Posterior vena cava (tissue), 2 donors: ENCODE measurements at places on chromosomes 11 and 22. TPM values are rescaled to one million over a fixed set of nuclear protein-coding genes. Genes with fewer than 3 reads are reported as not detected.

The IRAG1 gene
- 348 TPM for total RNA-seq

DNA sequence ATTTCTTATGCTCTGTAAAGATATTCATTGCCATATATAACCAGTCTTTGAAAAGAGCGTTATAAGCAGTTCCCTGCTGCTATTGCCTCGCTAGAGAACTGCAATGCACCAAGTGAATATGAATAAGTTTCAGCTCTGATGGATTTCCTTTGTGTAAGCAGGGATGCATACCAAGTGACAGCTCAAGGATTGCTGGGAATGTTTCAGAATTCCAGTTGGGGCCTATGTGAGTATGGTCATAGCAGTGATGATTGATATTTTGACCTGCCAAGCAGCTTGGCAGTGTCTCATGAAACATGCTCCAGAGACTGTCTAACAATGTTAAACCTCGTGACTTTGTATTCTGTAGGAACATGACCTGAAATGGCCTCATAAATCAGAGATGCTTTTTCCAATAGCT, 312.6 kb downstream of the C11orf87 start:
- no peak for DNase-seq

The BDNF gene
- total RNA-seq, result 12.5 TPM

DNA sequence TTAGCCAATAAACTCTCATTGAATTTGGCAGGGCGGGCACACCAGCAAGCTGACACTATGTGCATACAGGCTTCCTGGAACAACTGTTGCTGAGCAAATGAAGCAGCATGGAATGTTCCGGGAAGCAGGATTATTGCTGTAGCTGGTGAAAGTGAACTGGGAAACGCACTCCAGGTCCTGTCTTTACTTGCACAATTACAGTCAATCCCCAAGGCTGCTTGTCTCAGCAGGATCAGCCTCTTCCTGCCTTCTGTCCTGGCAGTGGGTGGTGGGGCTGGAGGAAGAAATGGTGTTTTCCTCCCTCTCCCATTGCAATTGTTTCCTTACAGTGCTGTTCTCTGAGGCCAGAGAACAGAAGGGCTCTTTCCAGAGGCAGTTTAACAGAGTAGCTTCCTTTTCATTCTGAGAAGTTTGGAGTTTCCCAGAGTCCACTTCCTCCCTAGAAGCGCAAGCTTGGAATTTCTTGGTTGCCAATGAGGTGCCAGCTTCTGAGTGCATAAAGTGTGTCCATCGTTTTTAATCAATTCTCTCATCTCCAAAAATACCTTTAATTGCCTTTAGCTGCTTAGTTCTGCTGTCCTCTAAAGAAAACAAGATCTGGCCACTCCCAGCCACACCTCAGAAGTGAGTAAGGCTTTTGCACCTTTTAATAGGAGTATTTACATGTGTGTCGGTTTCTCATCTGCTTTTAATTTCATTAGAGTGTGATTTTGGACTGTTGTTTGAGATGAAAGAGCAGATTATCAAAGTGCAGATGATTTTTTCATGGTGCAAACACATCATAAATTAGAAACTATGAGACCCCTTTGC, 19.9 kb downstream of the CD44 start:
- DNase-seq, result peak; percentile 78

DNA sequence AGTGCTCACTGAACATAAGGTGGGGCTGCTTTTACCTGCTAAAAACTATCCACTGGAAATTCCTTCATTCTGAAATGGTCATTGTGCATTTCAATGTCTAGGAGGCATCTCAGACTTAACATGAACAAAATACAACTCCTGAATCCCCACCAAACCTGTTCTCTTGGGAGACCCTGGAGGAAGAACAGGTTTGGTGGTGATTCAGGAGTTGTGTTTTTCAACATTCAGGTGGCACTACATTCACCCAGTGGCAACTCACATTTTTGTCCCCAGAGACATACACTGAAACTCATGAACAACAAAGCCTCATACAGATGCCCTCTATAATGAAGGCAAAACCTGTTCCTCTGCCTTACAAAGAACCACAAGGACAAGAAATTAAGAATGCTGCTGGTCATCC, 64.3 kb upstream of the CYP2D6 start:
- DNase-seq, result no peak

DNA sequence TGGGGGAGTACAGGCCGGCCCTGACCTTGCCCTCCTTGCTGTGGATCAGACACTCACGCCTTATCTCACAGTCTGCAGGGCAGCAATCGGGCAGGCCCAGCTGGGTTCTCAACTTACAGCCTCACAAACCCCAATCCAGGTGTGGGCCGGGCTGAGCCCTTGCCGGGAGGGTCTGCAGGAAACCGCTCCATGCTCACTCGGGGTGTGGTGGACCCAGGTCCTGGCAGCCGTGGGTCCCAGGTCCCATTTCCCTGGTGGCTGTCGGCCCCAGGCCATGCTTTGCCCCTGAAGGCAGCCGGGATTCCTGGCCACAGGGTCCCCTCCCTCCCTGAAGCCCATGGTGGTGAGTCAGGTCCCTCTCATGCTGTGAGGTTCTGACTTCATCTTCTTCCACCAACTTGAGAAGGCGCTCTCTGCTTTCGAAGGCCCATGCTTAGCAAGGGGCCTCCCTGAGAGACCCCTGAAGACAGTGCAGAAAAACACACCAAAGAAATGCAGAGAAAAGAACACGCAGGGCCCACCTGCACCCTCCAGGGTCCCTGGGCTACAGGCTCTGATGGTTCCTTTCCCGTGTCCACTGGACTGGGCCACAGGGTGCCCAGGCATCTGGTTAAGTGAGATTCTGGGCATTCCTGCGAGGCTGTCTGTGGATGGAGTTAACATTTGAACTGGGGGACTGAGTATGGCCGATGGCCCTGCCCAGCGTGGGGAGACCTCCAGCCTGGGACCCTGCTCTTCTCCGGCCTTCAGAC, 588.2 kb downstream of the BRD1 start:
- DNase-seq, result no peak

The RCE1 gene
- total RNA-seq, result 9.1 TPM

DNA sequence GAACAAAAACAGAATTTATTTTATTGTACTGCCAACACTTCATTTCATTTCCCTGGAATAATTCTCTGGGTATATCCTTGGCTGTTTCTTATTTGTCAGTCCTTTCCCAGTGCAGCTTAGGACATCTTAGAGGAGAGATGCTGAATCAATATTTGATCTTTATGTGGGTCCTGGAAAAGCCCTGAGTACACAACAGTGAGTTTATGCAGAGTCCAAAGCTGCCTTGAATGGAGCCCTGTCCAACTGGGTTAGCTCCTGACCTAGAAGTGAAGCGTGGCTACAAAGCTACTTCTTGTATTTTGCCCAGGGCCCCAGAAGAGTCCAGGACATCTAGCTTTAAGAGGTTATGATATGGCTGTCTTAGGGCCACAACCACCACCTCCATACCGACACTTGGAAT, 378.0 kb upstream of the FAT3 start:
- no peak for DNase-seq

The NAV2 gene
- 108 TPM for total RNA-seq

- peak; percentile 54 for DNase-seq
Measured at GRCh38 chr22:23677701-23677995, 13.2 kb upstream of the RGL4 start.

The PDE3B gene
- total RNA-seq, result 2.1 TPM

The LINC01488 gene
- not detected for total RNA-seq

DNA sequence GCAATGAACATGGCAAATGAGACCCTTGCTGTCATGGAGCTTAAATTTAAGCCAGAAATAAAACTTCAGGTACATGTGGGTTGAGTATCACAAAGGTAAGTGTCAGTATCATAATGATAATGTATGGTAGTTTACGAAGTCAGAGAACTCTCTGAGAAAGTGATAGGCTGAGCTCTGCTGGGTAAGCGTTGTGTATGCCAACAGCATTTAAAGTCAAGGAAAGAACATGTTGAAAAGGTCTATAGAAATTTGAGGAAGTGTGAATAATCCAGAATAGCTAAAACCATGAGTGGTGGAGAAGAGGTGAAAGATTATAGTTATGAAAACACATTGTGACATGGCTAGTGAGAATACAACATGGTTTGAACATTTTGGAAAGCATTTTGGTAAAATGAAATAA, 17.4 kb upstream of the CTSC start:
- no peak for DNase-seq
